ENCODE measurements at places on chromosomes 12 and 14. TPM values are rescaled to one million over a fixed set of nuclear protein-coding genes. Genes with fewer than 3 reads are reported as not detected.

The IKZF4 gene
- polyA plus RNA-seq: 23.1 TPM

The ADAMTS20 gene
- 0.06 TPM for polyA plus RNA-seq

The SLC38A4 gene
- 6.4 TPM for polyA plus RNA-seq

The NINJ2 gene
- 0.93 TPM for polyA plus RNA-seq

The BMP4 gene
- polyA plus RNA-seq: 100 TPM

DNA sequence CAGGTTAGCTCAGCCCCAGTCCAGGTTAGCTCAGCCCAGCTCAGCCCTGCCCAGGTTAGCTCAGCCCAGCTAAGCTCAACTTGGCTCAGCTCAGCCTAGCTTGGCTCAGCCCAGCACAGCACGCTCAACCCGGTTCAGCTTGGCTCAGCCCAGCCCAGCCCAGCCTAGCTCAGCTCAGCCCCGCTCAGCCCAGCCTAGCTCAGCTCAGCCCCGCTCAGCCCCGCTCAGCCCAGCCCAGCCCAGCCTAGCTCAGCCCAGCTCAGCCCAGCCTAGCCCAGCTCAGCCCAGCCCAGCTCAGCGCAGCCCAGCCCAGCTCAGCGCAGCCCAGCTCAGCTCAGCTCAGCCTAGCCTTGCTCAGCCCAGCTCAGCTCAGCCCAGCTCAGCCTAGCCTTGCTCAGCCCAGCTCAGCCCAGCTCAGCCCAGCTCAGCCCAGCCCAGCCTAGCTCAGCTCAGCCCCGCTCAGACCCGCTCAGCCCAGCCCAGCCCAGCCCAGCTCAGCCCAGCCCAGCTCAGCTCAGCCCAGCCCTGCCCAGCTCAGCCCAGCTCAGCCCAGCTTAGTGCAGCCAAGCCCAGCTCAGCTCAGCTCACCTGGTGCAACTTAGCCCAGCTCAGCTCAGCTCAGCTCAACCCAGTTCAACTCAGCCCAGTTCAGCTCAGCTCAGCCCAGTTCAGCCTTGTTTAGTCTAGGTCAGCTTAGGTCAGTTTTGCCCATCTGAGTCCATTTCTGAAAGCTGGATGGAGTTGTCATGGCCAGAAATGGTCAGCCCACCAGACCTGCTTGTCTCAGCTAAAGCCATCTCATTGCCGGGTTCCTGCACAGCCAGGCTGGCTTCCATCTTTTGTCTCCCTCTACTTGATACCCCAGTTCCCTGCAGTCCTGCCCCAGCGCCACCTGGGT, 333.6 kb downstream of the TMEM121 start:
- DNase-seq: no peak

DNA sequence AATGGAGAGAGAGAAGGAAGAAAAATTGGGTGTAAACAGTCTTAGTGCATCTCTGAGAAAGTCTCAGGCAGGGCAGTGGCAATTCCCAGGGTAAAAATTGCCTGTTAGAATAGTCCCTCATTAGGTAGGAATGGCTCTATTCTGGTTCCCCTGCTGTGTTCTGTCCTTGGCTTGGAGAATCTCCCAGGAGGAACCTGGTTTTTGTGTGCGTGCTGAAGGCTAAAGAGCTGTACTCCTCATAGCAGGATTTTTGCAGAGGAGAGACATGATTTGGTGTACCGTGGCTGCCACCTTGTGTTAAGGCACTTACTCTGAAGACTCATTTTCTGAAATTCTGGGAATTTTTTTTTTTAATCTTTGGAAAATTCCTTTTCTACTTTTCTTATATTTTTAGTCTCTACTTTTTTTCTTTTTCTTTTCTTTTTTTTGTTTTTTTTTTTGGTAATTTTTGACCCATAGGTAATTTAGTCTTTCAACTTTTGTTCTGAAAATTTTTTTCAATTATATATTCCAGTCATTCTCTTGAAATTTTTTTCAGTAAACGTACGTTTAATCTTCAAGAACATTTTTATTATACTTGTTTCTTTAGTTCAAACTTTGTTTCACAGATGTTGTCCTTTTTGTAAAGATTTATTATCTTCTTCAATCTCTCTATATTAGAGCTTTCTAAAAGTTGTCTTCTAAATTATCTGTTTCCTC, 63.8 kb downstream of the FBXO33 start:
- DNase-seq: peak; percentile 64

Measured in right lung (tissue), 10 donors.